ENCODE measurements at places on chromosomes 5 and 9. TPM values are rescaled to one million over a fixed set of nuclear protein-coding genes. Genes with fewer than 3 reads are reported as not detected.
A peak's percentile ranks its signal among the peaks of the same experiment; 100 is the strongest.

Gene BTNL3
- 0.18 TPM for total RNA-seq

Gene FGF1
- total RNA-seq = 0.75 TPM

Gene SLC27A6
- 29.6 TPM for total RNA-seq

Gene FOXI1
- not detected for total RNA-seq

Gene CTXN3
- not detected for total RNA-seq

Gene SPATA31C1
- total RNA-seq = not detected

GRCh38 chr9:129109952-129110739 lies 447 bp downstream of the CRAT start:
- peak; percentile 63 for DNase-seq

- no peak for DNase-seq
These were observed 138.9 kb upstream of the SGCD start for GRCh38 chr5:156188016-156188415.

- DNase-seq = no peak
These were observed 110.5 kb downstream of the CACNA1B start for GRCh38 chr9:137988051-137988450.

GRCh38 chr5:131209506-131210150 lies 38.9 kb downstream of the LYRM7 start:
- no peak for DNase-seq

- no peak for DNase-seq
These were observed 217.0 kb upstream of the TARS1 start for GRCh38 chr5:33223563-33224284.

- DNase-seq = no peak
These were observed 489.3 kb downstream of the ANXA1 start for GRCh38 chr9:73640971-73641370.

Measured in adrenal gland (tissue), 19 donors.